ENCODE measurements at places on chromosomes 7 and 10. TPM values are rescaled to one million over a fixed set of nuclear protein-coding genes. Genes with fewer than 3 reads are reported as not detected.

DNA sequence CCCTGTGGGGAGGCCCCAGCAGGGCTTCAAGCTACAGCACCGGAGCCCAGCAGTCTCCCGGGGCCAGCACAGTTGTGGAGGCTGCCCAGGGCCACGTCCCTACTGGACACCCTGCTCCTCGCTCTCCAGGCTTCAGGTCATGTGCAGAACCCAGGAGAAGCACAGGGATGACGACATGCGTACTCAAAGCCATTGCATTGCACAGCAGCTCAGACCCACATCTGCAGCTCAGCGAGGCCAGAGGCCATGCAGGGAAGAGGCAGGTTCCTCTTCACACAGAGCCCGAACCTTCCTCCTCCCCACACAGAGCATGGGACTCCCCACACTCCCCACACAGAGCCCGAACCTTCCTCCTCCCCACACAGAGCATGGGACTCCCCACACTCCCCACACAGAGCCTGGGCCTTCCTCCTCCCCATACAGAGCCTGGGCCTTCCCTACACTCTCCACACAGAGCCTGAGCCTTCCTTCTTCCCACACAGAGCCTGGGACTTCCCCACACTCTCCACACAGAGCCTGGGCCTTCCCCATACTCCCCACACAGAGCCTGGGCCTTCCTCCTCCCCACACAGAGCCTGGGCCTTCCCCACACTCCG lies 12.3 kb downstream of the CFAP46 start:
- no peak for DNase-seq

Gene NPC1L1
- 0.06 TPM for total RNA-seq

DNA sequence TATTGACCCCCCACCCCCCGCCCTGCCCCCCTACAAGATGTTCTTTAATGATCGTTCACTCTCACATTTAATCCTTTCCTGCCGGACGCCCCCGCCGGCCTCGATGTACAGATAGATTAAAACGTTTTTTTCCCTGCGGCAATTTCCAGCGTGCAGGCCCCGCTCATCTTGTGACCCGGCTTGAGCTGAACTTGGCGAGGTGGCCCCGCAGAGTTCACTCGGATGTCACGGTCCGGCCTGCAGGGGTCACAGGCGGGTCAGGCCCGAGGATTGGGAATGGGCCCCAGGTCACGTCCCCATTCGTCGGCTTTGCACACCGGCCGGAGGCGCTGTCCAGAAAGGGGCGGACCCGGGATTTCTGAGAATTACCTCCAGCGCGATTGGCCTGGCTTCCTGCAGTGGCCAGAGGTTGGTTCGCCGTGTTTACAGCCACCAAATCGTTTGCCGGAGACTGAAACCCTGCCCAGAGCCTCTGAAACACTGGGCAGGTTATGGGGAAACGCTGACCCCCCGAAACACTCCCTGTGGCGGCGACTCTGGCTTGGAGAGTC lies 1.9 kb upstream of the CYP26A1 start:
- peak; percentile 42 for DNase-seq

Gene GOLGA7B
- total RNA-seq = 1.1 TPM

Gene CYP26C1
- total RNA-seq = 0.27 TPM

GRCh38 chr10:86203162-86203905 lies 163.3 kb downstream of the GRID1 start:
- DNase-seq = no peak

DNA sequence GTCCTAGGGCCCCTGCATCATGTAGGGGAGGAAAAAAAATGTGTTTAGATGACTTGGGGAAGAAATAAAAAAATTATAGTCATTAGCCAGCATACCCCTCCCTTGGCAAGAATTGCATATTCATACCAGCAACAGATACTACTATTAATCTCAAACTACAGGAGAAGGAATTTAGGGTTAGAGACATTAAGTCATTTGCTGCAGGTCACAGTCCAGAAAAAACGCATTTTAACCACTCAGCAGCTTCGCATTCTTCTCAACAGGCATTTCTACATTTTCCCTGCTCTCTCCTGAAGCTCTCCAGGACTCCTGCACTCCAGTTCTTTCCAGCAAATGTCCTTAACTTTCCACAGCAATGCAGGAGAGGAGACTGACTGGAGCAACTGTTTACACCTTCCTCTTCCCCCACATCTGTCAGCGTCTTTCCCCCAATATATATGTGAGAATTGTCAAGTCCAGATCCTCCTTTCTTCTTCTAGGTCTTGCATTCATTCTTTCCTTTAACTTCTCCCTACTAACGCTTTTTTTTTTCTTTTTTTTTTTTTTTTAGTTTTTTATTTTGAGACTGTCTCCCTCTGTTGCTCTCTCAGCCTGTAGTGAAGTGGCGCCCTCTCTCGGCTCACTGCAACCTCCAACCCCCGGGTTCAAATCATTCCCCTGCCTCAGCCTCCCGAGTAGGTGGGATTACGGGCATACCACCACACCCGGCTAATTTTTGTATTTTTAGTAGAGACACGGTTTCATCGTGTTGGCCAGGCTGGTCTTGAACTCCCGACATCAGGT lies 35.6 kb downstream of the PRPS1L1 start:
- no peak for DNase-seq

- DNase-seq = no peak
Measured at GRCh38 chr7:29343399-29343798, 148.8 kb downstream of the CHN2 start.

Gene ARPC1A
- total RNA-seq = 129 TPM

DNA sequence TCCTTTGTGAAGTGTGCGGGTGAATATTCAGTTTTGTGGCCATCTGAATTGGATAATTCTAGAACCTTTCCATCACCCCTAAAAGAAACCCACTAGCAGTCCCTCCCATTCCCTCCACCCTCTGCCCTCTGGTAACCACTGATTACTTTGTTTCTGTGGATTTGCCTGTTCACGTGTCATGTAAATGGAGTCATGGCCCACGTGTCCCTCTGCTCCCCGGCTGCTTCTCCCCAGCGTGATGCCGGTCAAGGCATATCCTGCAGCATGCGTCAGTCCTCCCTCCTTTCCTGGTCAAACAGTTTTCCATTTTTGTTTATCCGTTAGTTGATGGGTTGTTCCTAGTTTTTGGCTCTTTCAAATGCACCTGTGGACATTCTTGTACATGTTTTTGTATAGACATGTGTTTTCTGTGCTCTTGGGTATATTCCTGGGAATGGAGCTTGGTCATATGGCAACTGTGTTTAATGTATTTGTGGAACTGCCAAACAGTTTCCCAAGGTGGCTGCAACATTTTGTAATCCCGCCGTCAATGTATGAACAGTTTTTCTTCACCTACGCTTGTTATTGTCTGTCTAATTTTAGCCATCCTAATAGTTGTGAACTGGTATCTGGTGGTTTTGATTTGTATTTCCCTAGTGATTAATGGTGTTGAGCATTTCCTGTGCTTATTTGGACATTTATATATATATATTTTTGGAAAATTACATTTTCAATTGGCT lies 22.4 kb downstream of the PPP2R2D start:
- no peak for DNase-seq
